ENCODE measurements at places on chromosomes 7 and 10. TPM values are rescaled to one million over a fixed set of nuclear protein-coding genes. Genes with fewer than 3 reads are reported as not detected.

The FBH1 gene
- 38.4 TPM for total RNA-seq

The PILRA gene
- 0.83 TPM for total RNA-seq

The MSS51 gene
- total RNA-seq = 0.66 TPM

The GHRHR gene
- total RNA-seq = not detected

The SPDYE1 gene
- not detected for total RNA-seq

The C1QL3 gene
- not detected for total RNA-seq

The FKBP9 gene
- total RNA-seq = 73.5 TPM

The SLC39A12 gene
- total RNA-seq = not detected

The PRR15 gene
- total RNA-seq = not detected

The SLC25A40 gene
- 43.7 TPM for total RNA-seq

DNA sequence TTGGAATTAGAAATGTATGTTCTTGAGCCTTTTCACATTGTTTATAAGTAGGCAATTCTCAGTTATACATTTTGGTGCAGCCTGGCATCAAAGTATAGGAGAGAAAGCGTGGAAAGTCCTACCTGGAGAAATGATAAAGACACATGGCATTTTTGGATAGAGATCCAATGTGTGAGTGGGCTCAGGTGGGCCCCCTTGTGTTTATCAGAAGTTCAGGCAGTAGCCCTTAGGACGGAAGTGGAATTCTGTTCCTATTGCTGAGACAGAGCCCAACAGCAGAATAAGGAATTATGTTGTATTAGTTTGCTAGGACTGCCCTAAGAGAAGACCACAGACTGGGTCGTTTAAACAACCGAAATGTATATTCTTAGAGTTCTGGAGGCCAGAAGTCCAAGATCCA is 85.2 kb upstream of the AMPH start:
- no peak for DNase-seq

- DNase-seq = no peak
Observed at GRCh38 chr7:134834689-134835462, 55.4 kb downstream of the CALD1 start.

- no peak for DNase-seq
Observed at GRCh38 chr7:71526106-71526505, 394.2 kb downstream of the GALNT17 start.

DNA sequence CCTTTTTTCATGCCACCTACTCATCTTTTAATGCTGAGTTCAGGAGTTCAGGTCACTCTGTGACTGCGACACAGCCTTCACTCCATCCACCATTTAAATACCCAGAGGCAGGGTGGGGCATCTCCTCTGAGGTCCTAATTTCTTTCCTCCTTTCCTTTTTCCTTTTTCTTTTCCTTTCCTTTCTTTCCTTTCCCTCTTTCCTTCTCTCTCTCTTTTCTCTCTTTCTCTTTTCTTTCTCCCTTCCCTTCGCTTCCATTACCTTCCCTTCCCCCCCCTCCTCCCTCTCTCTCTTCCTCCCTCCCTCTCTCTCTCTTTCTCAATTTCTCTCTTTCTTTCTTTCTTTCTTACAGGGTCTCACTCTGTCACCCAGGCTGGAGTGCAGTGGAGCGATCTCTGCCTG is 145.9 kb upstream of the SVIL start:
- DNase-seq = no peak

DNA sequence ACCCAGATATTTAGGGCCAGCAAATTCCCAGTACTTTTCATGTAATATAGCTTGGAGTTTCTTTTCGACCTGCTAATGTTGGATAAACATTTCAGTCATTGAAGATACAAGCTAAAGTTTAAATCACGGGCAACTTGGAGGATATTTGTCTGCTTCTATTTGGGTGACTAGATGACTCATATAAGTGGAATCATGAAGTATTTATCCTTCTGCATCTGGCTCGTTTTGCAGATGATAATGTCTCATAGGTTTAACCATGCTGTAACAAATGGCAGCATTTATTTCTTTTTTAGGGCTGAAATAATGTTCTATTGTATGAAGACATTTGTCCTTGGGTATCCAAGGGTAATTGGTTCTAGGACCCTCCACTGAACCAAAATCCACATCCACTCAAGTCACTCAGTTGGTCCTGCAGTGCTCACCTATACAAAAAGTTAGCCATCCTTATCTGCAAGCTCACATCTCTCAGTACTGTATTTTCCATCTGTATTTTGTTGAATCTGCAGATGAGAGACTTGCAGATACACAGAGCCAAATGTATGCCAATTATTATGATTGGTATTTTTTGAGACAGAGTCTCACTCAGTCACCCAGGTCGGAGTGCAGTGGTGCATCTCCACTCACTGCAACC is 187.2 kb upstream of the CSTF2T start:
- no peak for DNase-seq

GRCh38 chr10:132750936-132751335 is 35.0 kb downstream of the NKX6-2 start:
- DNase-seq = no peak

GRCh38 chr10:6654571-6654970 is 74.5 kb upstream of the PRKCQ start:
- DNase-seq = no peak

DNA sequence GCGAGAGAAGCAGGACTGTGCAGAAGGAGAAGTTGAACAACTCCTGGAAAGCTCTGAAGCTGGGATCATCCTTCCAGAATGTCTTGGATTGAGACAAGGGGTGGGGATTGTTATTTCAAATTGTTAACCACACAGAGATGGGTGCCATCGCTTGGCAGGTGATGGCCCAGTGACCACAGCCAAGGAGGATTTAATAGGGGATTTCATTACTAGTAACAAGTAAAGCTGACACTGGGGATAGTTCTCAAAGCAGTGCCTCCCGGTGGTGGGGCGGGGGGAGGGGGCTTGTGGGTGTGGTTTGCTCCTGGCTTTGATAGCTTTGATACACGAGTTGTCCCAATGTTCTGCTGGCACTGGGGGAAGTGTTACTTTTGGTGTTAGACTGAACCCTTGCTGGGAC is 59.2 kb downstream of the ZNF503 start:
- no peak for DNase-seq

DNA sequence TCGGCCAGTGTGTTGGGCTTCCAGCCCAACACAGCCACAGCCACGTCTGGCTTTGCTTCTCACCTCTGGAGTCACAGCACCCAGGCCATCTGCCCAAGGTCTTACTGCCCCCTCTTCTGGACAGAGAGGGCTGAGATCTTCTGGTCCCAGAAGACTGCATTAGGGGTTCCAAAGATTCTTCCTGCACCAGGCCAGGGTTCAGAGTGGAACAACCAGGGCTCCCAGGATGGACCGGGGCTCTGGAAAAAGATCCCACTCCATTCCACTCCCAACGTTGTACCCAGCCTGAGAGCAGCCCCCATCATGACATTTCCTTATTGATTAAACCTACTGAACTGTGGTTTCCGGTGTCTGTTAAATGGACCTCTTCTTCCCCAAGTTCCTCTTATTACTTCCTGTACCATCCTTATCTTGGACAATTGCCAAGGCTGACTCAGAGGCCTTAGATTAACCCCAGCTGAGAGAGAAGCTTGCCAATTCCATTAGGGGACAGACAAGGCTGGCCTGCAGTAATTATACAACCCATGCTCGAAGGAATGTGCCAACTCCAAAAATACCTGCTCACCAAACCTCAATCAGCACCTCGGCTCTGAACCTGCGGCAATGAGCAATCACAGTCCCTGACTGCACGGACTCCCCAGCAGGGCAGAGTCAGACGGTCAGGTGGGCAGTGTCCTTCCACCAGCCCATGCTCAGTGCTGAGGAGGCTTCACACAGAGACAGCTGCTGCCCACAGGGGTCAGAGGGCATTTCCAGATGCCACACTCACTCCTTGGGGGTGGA is 47.9 kb upstream of the NPFFR1 start:
- DNase-seq = peak; percentile 90

GRCh38 chr10:101367569-101368453 is 13.8 kb downstream of the BTRC start:
- DNase-seq = no peak

DNA sequence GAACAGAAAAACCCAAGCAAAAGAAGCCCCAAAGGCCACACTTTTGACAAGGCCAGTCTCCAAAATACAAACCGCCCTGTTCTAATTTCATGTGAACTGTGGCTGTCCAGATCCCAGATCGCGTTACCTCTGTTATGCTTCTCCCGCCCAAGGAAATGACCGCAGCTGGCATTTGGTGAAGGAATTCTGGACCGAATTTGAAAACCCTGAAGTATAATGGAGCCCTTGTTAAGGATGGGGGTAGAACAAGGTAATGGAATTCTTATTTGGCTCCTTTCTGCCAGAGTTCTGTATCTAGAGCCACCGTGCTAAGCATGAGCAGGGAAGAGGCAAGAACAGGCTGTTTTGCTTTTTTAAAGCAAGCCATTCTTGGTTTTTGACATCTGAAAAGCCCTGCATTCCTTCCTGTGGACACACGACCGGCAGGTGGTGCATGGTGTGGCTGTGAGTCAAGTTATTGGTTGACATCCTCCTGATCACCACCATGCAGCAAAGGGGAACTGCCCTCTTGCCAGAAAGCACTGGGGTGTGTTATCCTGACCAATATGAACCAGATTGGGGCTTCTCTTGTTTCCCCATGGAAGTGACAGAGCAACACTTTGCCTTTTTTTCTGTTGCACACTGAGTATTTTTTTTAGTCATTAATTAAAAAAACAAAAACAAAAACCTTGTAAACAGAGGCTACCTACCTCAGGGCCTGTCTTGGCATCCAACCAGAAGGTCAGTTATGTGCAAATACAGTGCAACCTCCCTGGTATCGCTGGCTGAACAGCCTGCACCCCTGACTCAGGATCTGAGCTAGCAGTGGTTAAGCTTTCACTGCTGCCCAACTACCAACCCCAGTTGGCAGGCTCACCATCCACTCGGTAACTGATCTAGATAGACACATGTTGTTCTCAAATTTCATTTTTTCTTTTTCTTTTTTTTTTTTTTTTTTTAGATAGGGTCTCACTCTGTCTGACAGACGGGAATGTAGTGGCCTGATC is 14.2 kb downstream of the UCMA start:
- peak; percentile 69 for DNase-seq

- peak; percentile 2 for DNase-seq
Observed at GRCh38 chr10:55369670-55370420, 568.8 kb upstream of the PCDH15 start.
